DMS79 (cell line): ENCODE measurements at places on chromosomes 7 and 10.

- no peak for DNase-seq
Measured at GRCh38 chr10:50336140-50336539, 84.8 kb upstream of the ASAH2 start.

DNA sequence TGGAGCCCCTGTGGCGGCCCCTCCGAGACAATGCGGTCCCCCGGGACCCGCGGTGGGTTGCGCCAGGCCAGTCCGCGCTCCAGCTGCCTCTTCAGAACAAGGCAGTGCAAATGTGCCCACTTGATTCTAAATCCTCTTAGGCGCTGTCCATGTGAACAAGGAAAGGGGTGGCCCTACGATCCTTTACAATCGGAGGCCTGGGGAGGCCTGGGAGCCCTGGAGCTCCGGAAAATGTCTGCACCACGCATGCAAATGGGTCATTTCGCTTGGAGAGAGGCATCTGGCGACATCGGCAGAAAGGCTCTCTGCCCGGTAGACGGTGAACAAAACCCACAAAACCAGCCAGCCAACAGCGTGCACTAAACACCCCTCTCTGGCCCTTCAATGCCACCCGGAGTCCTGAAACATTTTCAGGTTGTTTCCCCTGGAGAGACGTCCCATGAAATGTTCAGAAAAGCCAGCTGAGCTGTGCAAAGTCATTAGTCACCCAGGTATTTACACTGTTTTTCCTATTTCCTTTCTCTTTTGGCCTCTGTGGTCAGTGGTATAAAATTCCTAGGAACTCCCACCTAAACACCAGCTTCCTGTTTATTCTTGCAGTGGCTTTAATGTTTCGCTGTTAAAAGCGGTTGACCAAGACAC is 102.8 kb upstream of the ZNF438 start:
- peak; percentile 61 for DNase-seq

DNA sequence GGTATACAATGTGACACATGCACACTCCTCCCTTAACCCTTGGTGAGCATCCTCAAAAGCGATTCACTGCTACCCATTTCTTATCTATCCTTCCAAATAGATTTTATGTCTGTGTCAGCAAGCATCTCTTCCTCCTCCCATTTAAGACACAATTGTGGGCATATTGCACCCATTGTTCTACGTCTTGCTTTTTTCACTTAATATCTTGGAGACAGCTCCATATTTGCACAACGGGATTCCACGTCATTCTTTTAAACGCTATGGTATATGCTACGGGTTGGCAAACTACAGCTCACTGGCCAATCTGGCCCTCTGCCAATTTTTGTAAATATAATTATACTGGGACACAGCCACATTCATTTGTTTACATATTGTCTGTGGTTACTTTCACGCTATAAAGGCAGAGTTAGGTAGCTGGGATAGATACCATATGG is 88.6 kb downstream of the RNF216 start:
- DNase-seq, result peak; percentile 17

GRCh38 chr10:117226813-117227451 is 14.0 kb upstream of the SLC18A2 start:
- DNase-seq, result no peak

GRCh38 chr10:110524859-110525232 is 27.1 kb downstream of the DUSP5 start:
- no peak for DNase-seq

GRCh38 chr10:16945593-16945992 is 128.4 kb upstream of the RSU1 start:
- no peak for DNase-seq

GRCh38 chr10:88071879-88072278 is 208.5 kb downstream of the PTEN start:
- no peak for DNase-seq

- no peak for DNase-seq
Measured at GRCh38 chr10:78768876-78769275, 299.9 kb upstream of the ZMIZ1 start.

DNA sequence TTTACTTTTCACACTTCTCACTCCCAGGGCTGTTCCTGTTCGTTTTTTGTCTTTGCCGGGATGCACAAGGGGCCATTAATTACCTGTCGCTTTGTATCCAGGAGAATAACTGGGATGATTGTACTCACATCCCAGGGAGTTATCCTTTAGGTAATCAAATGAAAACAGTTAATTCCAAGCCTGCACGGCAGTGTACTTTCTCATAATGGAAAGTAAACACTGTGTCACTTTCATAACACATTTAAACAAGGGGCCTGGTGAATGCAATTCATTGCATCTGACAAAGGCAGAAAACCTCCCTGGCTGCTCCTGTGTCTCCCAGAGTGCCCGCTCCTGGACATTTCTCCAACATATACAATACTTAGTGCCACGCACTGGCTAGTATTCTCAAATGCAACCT is 138.7 kb upstream of the CELF2 start:
- no peak for DNase-seq

GRCh38 chr10:69318106-69318866 is 40.0 kb downstream of the HK1 start:
- peak; percentile 37 for DNase-seq

GRCh38 chr7:80460857-80461256 is 51.0 kb downstream of the GNAT3 start:
- no peak for DNase-seq

DNA sequence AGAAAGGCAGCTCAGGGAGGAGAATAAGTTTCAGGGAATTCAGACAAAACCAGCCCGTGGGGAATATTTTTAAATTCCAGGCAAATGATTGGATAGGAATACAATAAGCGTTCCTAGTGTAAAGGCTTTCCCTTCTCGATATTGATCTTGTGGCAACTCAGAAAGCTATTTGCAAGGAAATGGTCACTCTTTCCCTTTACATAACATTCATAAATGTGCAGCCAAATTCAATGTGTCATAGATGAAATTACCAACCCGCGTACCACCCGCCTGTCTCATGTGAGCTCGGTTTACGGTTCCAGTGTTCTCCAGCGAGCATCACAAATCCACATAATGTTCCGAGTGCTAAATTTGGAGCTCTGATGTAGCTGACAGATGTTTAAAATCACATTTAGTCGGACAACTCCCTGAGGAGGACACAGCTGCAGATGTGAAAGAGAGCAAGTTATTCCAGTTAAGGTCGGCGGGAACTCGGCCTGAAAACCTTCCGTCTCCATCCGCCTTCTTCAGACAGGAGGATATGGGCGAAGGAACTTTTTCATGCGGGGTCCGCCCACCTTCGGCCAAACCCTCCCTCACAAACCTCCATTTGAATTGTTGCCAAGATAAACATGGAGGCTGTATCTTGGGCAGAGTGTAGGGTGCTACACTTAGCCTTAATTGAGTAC is 327.0 kb downstream of the RNLS start:
- no peak for DNase-seq

DNA sequence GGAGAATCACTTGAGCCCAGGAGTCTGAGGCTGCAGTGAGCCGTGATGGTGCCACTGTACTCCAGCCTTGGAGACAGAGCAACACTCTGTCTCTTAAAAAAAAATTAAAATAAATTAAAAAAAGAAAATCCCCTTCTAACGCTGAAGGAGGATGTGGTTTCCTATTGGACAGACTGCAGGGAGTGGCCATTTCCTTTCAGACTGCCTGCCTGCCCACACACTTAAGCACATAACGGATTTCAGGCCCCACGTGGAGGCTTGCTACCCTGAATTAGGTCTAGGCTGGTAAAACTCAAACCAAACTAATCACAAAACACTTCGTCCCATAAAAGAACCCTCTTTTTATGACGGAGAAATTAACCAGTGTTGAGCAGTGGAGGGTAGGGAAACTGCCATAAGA is 34.0 kb downstream of the GATA3 start:
- DNase-seq, result no peak

DNA sequence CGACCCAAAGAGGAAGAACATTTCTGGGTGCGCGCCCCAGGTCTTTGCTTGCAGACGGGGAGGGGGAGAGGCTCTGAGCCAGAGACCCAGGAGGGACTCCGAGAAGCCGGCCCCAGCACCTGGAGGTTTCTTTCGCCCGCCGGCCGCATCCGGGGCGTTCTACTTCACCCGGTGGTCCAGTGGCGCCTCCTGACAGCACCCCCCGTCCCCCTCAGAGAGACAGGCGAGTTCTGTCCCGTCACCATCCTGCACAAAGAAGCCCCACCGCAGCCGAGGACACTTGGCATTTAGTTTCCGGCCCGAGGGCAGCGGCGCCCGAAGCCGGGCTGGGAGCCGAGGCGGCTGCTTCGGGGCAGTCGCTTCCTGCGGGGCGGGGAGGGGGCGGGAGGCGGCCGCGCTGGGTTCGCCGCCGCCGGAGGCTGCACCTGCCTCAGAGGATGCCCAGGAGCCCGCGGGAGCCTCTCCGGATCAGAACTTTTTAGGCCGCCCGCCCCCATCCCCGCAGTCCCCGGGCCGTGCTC is at the start of gene TMEM178B:
Gene TMEM178B, plus strand, starts transcription at position 424 of the 521 bp plus-strand sequence.
- DNase-seq, result peak; percentile 8

GRCh38 chr7:23293500-23294073 is 5.6 kb upstream of the MALSU1 start:
- DNase-seq, result no peak

- DNase-seq, result no peak
Measured at GRCh38 chr10:79275431-79275851, 71.8 kb upstream of the PPIF start.

GRCh38 chr10:53162856-53163255 is 390.3 kb upstream of the MBL2 start:
- DNase-seq, result no peak

GRCh38 chr7:25189197-25189596 is 39.1 kb downstream of the NPVF start:
- DNase-seq, result no peak
